ENCODE measurements at places on chromosomes 5 and 9.

DNA sequence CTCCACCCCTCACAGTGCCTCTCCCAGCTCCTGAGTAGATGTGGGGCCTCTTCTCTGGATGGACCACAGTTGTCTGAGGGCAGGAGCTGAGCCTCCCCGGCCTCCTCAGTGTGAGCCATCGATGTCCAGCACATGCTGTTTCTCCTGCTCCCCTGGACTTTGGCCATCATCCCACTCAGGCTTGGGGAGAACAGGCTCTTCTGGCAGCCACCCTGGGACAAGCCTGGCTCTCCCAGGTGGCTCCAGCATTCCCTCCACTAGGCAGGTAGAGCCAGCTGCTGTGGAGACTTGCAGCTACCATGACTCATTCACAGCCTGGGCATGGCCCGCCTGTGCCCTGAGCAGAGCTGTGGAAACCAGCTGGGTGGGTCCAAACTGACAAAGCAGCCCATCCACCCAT, 77.0 kb downstream of the CSNK1A1 start:
- DNase-seq: no peak

DNA sequence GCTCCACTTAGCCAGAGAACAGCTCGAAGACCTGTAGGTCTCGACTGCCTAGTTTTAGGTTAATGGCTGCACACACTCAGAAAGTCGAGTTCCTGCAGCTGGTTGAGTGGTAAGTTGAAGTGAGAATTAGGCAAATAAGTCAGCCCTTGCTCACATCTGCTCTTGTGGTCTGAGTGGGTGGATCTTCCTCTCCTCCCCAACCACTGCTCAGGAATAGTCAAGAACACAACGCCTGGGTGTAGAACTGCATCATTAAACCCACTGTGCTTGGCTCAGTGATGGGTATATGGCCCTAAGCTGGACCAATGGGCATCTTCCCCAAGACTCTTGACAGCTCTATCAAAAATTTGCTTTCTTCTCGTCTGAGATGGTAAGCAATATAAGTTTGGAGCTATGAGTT, 20.9 kb upstream of the ADAM19 start:
- DNase-seq: no peak

DNA sequence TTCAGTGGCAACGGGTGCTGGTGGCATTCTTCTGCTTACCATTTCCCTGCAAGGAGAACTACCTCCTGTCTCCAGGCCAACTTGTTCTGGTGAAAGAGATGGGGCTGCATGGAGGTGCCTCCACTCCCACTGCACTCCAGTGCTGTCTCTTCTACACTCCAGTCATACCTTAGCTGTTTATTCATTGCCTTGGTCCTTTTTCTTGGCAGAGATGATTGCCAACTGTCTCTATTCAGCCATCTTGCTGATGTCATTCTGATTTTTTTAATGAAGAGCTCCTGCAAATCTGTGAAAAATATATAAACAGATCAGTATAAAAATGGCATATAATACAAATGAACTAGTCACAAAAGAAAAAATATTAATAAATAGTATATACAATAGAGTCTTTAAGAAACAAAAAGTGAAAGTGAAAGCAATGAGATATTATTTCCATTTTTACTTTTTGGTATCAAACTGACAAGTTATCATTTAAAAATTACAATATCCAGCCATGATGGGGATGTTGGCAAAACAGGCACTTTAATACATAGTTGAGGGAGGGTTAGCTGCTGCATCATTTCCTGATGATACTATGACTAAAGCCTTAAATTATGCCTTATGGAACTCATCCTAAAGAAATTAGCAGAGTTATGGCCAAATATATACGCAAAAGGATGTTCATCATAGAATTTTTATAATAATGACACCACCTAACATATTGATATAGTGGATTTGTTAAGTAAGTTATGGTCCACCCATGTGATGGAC, 109.4 kb downstream of the CARTPT start:
- no peak for DNase-seq

- DNase-seq: no peak
Measured at GRCh38 chr9:70802206-70802605, 319.2 kb downstream of the TRPM3 start.

DNA sequence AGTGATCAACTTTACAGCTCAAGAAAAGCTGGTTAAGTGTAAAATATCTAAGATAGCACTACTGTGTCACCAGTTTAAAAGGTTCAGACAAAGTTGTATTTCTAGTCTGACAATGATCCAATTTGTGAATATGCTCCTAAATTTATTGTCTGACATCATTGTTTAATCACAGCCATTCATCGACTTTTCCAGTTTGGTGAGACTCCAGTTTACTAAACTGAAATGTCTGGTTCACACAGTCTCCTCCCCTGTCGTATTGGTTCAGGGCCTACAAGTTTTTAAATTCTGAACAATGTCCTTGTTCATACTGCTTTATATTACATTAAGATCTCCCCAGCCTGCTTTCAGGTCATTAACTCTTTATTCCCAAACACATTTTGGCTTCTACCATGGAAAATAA, 161.4 kb downstream of the CHSY3 start:
- DNase-seq: no peak

GRCh38 chr9:88403340-88403739, 15.1 kb downstream of the SPIN1 start:
- no peak for DNase-seq

- DNase-seq: no peak
Measured at GRCh38 chr5:77498952-77499351, 6.8 kb upstream of the WDR41 start.

GRCh38 chr5:81717860-81718259, 33.0 kb downstream of the SSBP2 start:
- no peak for DNase-seq

DNA sequence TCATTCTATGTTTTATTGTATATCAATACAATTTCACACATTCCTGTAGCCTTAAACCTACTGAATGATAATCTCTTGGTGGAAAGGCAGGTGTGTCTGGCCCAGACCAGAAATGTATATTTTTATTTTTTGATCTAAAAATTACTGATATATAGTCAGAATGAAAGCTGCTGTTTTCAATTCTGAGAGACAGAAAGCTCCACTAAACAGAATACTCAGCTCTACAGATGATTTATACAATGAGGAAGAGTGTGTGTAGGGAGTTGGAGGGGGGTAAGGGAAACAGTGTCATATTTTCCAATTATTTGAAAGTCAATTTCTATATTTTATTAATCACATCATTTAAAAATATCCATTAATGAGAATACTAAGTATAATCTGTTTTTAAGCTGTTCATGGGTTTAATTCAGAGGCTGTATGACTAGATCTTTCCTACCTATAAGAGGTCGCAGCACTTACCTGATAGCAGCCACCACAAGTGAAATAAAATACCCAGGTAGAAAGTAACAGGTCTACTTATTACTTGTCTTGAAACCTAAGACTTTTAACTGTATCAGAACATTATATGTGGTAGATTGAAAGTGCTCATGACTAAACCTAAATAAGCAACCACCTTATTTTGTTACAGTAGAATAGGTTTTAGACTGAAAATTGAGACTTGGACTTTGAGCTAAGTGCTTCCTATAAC, 183.4 kb downstream of the TMC1 start:
- DNase-seq: no peak

DNA sequence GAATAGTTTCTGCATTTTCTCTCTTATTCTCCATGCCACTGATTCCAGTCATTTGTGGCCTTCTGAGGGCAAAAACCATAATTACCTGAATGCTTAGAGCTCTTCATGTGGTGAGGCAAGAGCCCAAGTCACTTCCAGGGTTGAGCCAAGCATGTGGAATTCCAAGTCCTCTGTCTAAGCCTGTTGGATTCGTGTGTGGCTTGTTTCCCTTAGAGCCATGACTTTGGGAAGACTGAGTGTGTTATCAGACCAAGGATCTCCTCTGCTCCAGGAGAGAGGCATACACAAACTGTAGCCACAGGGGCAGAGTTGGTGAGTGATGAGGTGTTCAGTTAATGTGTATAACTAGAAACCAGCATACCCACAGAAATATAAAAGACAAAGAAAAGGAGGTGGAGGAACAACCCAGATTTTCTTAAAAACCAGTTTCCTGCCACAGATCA, 27.1 kb downstream of the SLC22A5 start:
- DNase-seq: no peak

DNA sequence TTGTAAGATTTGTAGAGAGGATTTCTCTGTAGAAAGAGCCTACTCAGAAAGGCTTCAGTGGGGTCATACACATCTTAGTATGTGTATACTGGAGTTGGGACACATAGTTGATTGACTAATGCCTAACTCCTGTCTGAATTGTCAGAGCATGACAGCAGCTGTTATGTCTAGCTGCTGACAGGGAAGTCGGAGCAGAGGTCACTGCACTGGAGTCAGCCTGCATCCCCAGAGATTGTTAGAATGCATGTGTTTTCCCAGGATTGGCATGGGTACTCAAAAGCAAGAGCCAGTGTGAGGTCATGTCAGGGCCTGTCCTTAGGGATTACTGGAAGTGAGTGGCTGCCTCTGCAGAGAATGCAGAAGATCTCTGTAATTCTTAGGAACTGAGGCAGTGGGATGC, 82.7 kb downstream of the ITGA1 start:
- DNase-seq: peak; percentile 38

DNA sequence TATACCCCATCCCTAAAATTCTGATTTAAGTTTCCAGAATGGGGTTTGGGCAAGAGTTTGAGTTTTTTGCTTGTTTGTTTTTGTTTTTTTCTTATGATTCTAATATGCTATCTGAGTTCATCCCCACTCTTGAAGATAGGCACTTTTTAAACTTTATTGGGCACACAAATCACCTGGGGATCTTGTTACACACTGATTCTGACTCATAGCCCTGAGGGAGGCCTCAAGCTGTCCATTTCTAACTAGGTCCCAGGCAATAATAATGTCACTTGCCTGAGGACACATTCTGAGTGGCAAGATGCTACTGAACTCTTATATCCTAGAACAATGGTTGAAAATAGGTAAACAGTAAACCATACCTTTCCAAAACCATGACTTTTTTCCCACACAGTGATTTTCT, 22.8 kb upstream of the ABLIM3 start:
- no peak for DNase-seq

DNA sequence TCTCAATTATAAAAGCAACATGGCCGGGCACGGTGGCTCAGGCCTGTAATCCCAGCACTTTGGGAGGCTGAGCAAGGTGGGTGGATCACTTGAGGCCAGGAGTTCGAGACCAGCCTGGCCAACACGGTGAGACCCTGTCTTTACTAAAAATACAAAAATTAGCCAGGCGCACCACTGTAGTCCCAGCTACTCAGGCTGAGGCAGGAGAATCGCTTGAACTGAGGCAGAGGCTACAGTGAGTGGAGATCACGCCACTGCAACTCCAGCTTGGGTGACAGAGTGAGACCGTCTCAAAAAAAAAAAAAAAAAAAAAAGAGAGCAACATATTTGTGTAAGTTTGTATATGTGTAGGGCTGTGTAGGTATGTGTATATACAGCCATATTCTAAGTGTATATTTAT, 7.5 kb downstream of the RPS6 start:
- no peak for DNase-seq

DNA sequence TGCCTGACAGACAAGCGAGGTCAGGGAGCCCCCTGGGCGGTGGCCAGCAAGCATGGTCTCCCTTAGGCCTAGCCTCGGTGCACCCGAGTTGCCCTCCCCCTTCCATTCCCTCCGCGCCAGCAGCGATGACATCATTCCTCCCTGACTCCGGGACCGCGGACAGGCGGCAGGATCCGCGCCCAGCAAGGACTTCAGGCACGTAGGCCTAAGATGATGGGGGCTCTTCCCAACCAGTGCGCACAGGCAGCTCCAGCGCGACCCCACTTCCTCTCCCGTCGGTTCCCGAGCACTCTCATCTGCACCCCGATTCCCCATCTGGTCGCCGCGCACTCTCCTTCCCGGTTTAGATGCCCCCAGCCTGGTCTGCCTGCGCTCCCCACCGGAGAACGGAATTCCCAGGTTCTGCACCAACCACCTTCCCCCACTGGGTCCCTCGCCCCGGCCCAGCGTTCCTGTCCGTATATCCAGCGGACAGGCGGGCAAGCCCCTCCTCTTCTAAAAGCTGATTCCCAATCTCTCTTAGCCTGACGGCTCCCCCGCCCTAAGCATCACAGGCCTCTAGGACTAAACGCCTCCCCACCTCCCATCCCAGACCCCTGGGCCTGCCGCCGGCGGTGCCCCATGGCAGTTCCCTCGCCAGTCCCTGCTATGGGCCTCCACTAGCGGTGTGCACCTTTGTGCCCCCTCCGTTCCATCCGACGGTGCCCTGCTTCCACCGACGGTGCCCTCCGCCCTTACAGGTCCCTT, 931 bp downstream of the FAM219A start:
- peak; percentile 70 for DNase-seq

GRCh38 chr5:139551191-139551889, 9.8 kb upstream of the UBE2D2 start:
- no peak for DNase-seq

DNA sequence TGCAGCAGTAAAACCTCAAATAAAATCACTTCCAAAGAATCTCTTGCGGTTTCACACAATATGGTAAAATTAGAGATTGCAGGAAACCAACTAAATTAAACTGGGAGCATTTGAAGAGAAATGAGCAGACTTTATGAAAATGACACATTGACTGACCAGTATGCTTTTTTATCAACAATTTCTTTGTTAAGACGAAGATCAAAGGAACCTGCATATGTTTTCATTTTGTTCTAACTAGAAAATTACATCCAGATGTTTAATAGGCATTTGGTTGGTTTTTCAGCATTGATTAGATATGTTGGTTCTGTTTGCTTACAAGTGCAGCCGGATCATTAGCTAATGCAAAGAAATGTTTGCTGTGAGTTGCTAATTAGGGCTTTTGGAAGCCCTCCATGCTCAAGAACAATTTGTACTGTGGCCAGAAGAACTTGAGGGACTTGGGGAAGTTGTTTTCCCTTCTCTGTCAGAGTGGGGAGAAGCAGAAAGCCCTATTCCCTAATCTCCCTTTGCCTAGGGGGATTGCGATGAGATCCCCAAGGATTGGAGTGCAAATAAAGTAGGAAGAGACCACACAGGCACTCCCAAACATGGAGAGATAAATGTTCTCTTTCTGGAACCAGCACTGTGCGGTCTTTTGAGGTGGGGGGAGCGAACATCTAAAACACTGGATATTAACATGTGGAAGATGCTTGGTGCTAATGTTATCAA, 4.5 kb upstream of the TLE1 start:
- no peak for DNase-seq

DNA sequence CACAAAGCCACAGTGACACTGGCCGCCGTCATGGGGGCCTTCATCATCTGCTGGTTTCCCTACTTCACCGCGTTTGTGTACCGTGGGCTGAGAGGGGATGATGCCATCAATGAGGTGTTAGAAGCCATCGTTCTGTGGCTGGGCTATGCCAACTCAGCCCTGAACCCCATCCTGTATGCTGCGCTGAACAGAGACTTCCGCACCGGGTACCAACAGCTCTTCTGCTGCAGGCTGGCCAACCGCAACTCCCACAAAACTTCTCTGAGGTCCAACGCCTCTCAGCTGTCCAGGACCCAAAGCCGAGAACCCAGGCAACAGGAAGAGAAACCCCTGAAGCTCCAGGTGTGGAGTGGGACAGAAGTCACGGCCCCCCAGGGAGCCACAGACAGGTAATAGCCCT, 26.1 kb downstream of the HRH2 start:
- DNase-seq: no peak

DNA sequence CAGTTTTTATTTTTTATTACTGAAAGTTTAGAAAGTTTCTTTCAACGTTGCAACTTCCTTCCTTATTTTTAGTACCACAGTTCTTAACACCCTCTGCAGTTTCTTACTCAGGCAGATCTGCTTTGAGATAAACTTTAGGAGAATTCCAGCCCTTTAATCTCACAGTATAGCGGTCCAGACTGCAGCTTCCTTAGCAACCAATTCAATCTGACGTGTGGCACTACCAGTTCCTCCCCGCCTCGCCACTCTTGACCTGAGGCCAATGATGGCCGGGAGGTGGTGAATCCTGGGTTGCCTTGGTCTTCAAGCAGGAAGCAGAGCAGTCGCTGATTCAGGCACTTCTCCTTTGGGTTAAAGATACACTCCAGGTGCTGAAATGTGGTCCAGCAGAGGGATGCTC, 334.3 kb upstream of the TRPC7 start:
- DNase-seq: no peak

All from SK-N-DZ (cell line).